ENCODE measurements at places on chromosomes 2 and 18. TPM values are rescaled to one million over a fixed set of nuclear protein-coding genes. Genes with fewer than 3 reads are reported as not detected.

REG1B gene
- not detected for total RNA-seq

POTEI gene
- total RNA-seq = 0.31 TPM

CKAP2L gene
- total RNA-seq = 4.7 TPM

TSPYL6 gene
- total RNA-seq = 0.31 TPM

SLC30A3 gene
- total RNA-seq = 0.31 TPM

DHRS9 gene
- 0.94 TPM for total RNA-seq

ATP6V1C2 gene
- total RNA-seq = 2.8 TPM

ATRAID gene
- total RNA-seq = 35.4 TPM

CD226 gene
- 1.3 TPM for total RNA-seq

TGFA gene
- total RNA-seq = 7.5 TPM

SMPD4 gene
- 28.5 TPM for total RNA-seq

TUBB8B gene
- total RNA-seq = not detected

CLEC4F gene
- total RNA-seq = not detected

LAPTM4A gene
- total RNA-seq = 57.0 TPM

ITGB6 gene
- not detected for total RNA-seq

MC5R gene
- total RNA-seq = 5.0 TPM

MGAT4A gene
- total RNA-seq = 36.0 TPM

RPS27A gene
- 452 TPM for total RNA-seq

RAB11FIP5 gene
- total RNA-seq = 9.1 TPM

XRCC5 gene
- 401 TPM for total RNA-seq

NT5C1B gene
- total RNA-seq = not detected

OSR1 gene
- 0.31 TPM for total RNA-seq

CIAO1 gene
- total RNA-seq = 93.9 TPM

SP110 gene
- total RNA-seq = 2.2 TPM

SERPINB4 gene
- not detected for total RNA-seq

SKA1 gene
- total RNA-seq = 1.9 TPM

ANKRD30BL gene
- total RNA-seq = 47.0 TPM

VWA3B gene
- total RNA-seq = 1.3 TPM

RAX gene
- total RNA-seq = not detected
